ENCODE measurements at places on chromosomes 4 and X.

DNA sequence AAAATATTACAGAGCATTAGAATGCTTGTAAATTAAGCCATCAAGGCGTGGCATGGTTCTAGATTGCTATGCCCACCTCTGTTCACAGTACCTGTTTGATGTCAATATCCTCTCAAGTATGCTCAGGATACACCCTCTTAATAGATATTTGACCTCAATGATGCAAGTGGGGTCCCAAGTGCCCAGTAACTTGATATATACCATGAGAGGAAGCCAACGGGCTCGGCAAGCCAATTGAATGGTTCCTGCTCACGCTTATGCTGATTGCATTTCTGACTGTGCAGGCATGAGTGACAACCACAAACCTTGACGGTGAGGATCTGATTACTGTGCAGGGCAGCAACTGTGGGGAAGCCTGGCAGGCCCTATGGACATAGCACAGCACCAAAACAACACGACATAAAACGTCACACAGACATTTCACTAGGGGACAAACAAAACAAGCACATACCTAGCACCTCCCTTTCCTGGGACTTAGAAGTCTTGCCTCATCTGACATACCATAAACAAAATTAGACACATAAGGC, 179.1 kb upstream of the ETNPPL start:
- DNase-seq = no peak

- DNase-seq = no peak
Measured at GRCh38 chr4:122997463-122998101, 75.2 kb upstream of the NUDT6 start.

GRCh38 chr4:124450851-124451250, 261.7 kb downstream of the ANKRD50 start:
- DNase-seq = no peak

DNA sequence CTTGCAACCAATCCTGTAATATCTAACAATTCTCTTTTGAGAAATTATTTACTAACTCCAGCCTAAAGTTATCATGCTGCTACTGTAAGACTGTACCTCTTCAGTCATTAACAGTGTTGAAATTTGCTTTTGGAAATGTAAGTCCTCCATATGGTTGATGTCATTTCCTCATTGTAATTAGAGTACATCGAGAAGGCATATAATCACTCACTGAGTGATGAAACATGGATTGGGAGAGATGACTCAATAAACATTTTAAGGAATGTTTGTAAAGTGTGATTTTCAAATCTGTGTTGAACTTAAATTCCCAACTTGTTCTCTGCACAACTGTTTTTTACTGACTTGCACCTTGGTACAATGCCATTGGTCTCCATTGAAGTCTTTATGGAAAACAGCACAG, 61.2 kb downstream of the HMGB2 start:
- DNase-seq = no peak

GRCh38 chr4:42412251-42412650, 15.0 kb downstream of the SHISA3 start:
- DNase-seq = no peak

GRCh38 chrX:10582945-10583344, 37.4 kb downstream of the MID1 start:
- no peak for DNase-seq

- DNase-seq = no peak
Measured at GRCh38 chr4:156771171-156771837, 200.3 kb downstream of the PDGFC start.

- peak; percentile 1 for DNase-seq
Measured at GRCh38 chrX:23838953-23839352, 56.0 kb downstream of the SAT1 start.

DNA sequence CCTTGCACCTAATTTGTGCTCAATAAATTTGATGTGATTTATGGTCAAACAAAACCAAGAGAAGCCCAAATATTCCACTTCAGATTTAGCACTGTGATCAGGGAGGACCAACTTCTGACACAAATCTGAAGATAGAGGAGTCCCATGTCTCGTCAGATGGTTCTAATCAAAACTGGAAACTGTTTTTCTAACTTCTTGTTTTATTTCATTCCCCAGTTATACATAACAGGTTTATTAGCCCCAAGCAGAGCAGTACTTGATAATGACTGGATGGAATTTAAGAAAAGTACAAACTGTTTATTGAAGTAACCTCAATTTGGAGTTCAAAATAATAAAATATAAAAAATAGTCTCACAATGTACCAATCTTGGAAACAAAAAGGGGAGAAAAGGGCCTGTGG, 310.3 kb downstream of the LDB2 start:
- no peak for DNase-seq

- no peak for DNase-seq
Measured at GRCh38 chr4:29983890-29984289, 736.3 kb upstream of the PCDH7 start.

All from OCI-LY7 (cell line).